ENCODE measurements at places on chromosomes 5 and 9.

DNA sequence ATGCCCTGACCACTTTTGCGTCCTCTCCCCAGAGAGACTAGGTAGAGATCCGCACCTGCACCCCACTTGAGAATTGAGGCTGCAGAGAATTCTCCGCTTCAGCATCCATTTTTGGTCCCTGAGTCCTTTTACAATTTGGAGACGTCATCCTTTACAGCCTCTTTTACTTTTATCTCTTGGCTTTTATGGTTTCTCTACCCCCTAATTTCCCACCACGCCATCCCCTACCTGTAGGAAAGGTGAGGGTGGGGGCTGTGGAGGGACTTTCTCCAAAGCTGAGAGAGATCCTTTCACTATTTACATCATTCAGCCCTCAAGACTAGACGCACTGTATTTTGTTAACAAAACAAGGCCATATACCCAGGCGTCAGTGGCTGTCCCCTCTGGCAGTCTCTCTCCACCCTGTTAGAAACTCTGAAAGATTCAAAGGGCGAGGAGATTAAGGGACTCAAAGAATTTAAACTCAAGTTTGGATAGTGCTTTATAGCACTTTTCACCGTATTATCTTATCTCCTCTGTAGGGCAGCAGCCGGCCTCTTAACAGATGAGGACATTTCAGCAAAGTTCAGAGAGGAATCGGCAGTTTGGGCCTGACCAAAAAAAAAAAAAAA, 1.7 kb downstream of the MSX2 start:
- DNase-seq, result no peak

GRCh38 chr9:132908635-132909034, 29.9 kb downstream of the SPACA9 start:
- DNase-seq, result no peak

GRCh38 chr5:160442824-160443431, 21.3 kb downstream of the PTTG1 start:
- DNase-seq, result no peak

- no peak for DNase-seq
Measured at GRCh38 chr5:17426104-17426749, 71.8 kb upstream of the TAF11L2 start.

DNA sequence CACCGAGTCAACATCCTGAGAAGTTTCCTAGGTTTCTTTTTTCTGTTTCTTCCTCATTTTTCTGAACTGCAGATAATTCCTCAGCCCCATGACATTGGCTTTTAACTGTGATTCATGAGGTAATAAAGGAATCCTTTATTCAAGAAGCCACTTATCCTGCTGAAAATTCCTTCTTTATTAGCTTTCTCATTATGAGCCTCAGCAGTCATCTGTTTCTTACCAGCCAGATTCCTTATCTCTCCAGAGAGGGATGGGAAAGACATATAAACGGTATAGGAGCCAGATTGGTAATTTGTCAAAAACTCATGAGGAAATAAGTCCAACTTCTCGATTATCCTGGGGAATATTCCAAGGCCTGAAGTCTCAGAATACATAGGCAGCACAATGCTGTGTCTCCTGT, 465.4 kb downstream of the ICE1 start:
- no peak for DNase-seq

DNA sequence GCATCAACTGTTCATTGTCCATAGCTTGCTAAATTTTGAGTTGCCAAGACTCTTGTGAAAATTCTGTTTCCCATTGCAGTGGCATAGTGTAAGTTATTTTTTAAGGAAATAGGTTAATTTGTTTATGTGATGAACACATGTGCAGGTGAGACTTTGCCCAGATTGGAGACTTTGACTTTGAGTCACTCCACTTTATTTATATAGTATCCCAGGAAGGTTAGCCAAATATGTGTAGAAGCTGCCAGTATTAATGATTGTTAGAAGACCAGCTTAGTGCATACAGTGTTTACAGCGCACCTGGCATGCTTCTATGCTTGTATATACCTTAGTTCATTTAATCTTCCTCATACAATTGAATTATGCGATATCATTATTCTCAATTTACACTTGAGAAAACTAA, 51.0 kb downstream of the MTAP start:
- DNase-seq, result no peak

GRCh38 chr5:157913575-157913974, 54.6 kb upstream of the CLINT1 start:
- DNase-seq, result no peak

DNA sequence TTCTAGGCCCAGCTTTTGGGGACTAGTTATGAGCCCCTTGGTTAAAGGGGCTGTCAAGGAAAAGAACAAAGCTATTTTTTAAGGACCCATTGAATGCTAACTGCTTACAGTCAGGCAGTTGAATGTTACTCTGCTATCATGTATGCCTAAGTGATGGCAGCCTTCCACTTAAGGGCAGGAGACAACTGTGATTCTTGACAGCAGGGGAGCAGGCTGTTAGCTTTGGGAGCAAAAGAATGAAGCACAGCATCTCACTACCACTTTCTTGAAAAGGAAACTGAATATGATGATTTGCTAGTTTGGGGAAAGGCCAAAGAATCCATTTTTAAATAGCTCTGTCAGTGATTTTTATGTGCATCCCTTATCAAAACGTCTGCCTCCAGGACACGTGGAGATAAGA, 221.6 kb downstream of the SH3GL2 start:
- DNase-seq, result no peak

DNA sequence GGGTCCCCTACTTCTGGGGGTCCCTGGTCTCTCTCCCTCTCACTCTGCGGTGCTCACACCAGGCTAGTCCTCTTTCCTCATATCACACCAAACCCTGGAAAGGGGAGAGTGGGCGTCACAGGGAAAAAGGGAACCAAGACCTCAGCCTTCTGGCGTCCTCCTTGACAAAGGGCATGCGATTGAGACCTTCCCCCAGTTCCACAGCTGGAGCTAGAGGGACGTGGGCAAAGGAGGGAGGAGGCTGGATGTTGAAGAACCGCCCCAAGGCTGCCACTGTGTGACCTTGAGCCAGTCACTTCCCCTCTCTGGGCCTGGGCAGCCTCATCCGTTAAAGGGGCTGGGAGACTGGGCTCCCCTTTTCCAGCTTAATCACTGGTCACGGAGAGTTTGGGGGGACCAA, 18.5 kb upstream of the TOR2A start:
- no peak for DNase-seq

Measured in T1000 (cell line).